NCI-H187 (cell line): ENCODE measurements at places on chromosomes 12 and 14.

DNA sequence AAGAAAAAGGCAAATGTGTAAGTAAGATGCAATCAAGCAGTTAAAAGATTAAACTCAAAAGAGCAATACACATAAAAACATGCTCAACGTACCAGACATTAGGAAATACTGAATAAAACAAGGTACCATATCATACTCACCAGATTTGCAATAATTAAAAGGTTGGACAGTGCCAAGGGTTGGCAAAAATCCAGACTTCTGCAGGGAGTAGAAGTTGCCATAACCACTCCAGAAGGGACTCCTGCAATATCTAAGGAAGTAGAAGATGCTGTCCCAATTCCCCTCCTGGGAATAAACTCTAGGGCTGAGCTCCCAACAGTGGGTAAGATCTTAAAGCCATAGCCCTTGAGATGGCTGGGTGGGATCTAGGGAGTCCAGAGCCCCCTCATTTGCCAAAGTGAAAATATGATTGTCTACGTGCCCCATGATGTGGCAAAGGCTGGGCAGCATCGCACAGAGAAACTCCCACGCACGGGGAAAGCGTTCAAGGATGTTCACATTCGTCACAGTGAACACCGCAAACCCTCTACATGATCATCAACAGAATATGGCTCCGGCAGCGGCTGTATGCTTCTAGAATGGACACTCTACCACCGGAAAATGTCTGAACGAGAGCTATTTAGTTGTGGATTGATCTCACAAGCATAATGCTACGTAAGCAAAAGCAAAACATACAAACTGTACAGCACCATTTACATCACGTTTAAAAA, 12.3 kb downstream of the KCTD10 start:
- no peak for DNase-seq

DNA sequence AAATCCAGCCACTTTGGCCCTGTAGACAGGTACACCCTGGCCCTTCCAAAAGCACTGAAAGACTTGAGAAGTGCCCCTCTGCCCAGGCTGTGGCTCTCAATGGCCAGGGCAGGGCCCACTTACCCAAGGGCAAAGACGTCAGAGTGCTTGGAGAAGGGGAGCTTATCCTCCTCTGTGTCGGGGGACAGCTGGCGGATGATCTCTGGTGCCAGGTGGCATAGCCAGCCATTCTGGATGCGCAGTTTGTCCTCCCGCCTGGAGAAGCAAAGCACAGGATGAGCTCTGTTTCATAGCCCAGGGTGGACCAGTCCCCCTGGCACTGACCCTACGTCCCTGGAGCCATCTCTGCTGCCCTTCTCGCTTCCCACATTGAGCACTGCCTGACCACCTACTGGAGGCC, 114.9 kb upstream of the NOS1 start:
- no peak for DNase-seq

DNA sequence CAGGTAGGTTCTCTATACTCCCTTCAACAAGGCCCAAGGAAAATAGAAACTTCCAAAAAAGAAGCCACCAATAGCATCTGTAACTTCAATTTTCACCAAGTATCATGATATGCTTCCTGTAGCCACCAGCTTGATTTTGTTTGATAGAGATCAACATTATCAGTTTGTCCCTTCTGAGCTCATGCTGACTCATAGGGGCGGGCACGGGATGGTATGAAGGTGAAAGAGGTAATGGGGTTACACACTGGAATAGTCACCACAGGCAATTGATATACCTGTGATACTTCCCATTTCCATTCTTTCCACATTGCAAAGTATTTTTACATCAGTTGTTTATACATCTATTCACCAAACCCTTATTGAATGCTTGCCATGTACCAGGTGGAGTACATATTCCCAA, 134.1 kb downstream of the KCNA5 start:
- no peak for DNase-seq

- no peak for DNase-seq
These were observed 66.6 kb downstream of the KDM2B start for GRCh38 chr12:121514184-121514742.

- DNase-seq: no peak
These were observed 247.2 kb downstream of the ALX1 start for GRCh38 chr12:85527192-85527591.

DNA sequence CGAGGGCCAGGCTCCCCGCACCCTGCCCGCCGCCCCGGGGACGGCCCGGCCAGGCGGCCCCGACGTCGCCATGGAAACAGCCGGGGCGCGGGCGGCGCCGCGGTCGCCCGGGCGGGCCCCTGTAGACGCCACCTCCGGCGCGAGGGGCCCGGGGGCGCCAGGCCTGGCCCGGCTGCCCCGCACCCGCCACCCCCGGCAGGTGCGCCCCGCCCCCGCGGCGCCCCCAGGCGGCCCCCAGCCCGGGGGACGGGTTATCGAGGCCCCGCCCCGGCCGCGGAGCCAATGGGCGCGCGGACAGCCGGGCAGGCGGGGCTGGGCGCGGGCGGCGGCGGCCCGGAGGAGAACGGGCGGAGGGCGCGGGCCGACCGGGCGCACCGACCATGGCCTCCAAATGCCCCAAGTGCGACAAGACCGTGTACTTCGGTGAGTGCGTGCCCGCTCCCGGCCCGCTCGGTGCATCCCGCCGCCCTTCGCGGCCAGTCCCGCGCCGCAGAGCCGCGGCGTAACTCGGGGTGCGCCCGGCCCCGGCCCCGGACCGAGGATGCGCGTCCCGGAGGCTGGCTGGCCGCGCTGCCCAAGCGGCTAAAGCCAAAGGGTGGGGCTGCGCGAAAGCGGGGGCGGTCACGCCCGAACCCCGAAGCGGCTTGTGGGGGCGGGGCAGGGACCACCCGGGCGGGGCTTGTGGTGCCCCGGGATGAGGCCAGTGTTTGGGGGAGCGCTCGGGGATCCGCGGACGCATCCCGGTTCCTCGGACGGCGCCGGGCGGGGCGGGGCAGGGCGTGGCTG, at the start of gene CRIP2:
TSS of gene CRIP2 (plus strand) at position 339 of the 786 bp plus-strand sequence. CDS start at position 381, 42 bp downstream.
- no peak for DNase-seq

GRCh38 chr14:33454707-33455106, 496.2 kb downstream of the EGLN3 start:
- no peak for DNase-seq

DNA sequence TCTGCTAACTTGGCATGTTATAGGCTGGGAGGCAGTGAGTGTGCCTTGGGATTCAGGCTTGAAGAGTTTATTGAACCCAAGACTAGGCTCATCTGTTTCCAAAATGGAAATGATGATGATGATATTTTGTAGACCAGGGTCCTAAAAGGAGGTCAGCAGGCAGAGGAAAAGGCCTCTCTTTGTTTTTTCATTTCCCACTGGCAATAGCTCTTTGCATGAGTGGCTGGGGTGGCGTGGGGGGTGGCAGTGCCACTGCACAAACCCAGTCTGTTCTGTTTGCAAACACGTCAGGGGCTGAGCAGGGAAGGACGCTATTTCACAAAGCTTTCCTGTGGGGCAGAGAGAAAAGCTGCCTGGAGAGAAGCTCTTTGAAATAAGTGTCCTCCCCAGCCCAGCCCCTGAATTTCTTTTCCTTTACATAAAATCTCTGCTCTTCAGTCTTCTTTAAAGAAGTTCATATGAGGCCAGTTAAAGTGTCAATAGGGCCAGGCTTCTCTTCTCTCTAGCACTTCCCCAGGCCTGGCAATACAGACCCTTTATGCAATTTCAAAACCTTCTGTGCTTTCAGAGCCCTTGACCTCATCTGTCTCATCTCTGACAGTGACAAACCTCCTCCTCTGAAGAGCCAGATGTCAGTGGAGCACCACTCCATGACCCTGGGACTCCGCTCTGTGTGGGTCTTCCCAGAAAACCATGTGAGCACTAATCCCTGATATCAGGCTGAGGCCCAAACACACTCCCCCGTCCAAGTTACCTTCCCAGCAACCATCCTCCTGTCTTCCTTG, 72.8 kb downstream of the ZNF664 start:
- DNase-seq: no peak

GRCh38 chr12:109228664-109229063, 80.4 kb downstream of the FOXN4 start:
- DNase-seq: no peak

DNA sequence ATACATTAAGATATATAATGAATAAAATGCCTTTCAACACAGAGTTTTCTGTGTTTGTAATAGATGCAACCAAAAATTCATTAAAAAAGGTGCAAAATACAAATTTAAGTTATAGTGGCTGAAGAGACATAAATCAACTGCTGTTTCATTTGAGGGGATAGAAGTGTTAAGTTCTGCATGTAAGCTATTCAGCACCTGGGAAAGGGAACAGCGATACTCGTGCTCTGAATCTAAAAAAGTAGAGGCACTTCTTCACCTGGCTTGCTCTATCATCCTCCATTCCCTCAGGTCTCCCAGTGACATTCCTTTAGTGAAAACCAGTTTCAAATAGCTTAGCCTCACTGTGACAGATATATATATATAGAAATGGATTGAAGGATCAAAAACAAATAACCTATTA, 222.6 kb downstream of the ACSS3 start:
- DNase-seq: no peak

- DNase-seq: no peak
These were observed 406 bp downstream of the TMEM263 start for GRCh38 chr12:106956048-106956578.

DNA sequence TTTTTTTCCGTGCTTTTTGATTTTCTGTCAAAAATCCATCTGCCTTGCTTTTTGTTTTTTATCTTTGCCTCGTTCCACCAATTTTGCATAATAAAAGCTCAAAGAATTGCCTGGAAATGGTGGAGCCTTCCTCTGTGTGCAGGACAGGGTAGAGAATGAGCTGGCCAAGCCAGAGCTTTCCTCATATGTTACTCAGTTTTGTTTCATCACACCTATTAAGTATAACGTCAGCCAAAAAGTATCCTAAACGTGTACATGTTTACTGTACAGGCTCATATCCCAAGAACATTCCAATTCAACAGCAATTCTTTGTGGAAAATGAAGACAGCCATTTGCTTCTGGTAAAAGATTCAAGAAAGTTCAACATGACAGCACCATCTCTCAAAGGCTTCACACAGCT, 191.2 kb upstream of the LMNTD1 start:
- DNase-seq: no peak

GRCh38 chr14:39492267-39492666, 60.0 kb upstream of the FBXO33 start:
- no peak for DNase-seq

- no peak for DNase-seq
These were observed 5.1 kb downstream of the DPPA3 start for GRCh38 chr12:7716381-7716780.

DNA sequence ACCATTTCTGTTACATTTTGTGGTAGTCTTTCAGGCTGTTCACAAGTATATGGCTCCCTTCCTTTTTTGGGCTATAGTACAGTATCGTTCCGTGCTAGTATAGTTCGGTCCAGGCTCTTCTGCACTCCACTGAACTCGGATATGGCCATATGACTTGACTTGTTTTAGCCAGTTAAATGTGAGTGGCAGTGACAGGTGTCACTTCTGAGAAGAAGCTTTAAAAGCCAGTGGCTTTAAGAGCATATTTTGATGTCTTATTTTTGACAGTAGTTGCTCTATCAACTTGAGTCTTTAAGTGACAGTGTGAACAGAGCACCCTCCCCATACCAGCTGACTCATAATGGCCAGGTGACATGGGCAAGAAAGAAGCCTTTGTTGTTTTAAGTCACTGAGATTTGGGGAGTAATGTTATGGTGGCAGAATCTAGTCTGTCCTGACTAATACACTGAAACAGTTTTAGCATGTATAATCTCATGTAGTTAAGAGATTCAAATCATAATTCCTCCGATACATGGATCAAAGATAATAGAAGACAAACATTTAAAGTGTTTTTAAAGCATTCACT, 64.6 kb downstream of the ANO4 start:
- DNase-seq: no peak

- DNase-seq: no peak
These were observed 17.3 kb upstream of the KRR1 start for GRCh38 chr12:75528692-75529091.

DNA sequence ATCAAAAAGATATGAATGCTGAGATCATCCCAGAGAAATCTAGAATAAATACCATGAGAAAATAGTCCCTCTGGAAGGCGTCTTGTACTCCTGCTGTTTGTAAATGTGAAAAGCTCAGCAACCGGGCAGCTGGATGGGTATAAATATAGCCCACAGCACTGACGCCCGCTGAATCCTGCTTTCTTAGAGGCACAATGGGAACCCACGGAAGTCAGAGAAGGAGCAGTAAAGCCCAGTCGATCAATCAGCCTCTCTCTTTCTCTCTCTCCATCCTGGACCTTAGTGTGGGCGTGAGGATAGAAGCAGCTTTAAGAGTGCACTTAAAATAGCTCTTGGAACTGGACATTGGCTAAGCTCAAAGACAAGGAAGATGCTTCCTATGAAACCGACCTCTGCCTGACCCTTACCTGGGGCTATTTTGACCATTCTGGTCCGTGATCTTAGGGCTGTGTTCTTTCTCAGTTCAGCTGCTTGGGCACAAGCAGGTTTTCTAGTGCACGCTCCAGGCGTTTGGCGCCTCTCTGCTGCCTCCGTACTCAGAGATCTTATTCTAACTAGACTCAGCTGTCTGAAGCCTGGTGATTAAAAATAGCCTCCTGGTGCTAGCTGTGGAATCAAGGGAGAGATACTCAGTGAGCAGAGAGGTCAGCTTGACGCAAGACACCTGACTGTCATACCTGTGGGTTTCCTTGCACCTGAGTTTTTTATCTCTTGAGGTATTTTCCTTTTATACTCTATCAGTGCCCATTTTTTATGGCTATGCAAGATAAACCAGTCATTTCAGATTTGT, 144.6 kb downstream of the ETV6 start:
- no peak for DNase-seq

DNA sequence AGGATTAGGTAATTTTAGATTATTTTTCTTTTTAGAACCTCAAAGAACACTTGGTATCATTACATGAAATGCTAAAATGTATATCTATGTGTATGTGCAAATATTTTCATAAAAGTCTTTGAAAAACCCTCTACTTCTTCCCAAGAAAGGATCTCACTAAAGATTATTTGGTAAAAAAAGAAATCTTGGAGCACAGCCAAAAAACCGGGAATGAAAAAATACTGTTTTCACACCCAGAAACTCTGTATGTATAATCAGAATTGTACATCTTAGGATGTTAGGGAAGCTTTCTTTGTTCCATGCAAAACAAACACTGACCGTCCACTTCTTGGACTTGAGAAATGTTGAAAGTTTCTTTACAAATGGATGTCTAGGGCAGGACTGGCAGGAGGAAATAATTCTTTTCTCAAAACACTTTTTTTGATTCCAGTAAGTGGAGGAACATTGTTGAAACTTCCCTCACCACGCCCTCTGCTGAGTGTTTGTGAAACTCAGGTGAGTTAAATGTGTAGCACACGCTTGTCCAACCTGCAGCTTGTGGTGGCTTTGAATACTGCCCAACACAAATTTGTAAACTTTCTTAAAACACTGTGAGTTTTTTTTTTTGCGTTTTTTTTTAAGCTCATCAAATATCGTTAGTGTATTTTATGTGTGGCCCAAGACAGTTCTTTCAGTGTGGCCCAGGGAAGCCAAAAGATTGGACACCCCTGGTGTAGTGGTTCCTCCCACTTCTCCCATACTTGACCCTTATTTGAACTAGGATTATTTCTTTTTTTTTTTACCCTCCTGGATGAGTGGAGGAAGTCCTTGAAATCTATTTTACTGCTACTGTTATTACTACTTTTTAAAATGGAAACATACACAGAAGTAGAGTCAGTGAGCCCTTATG, 26.6 kb downstream of the FBXO34 start:
- DNase-seq: no peak

- no peak for DNase-seq
These were observed 12.9 kb downstream of the RBM23 start for GRCh38 chr14:22906073-22906472.
